EH (cell line): ENCODE measurements at places on chromosomes 1 and 21.

DNA sequence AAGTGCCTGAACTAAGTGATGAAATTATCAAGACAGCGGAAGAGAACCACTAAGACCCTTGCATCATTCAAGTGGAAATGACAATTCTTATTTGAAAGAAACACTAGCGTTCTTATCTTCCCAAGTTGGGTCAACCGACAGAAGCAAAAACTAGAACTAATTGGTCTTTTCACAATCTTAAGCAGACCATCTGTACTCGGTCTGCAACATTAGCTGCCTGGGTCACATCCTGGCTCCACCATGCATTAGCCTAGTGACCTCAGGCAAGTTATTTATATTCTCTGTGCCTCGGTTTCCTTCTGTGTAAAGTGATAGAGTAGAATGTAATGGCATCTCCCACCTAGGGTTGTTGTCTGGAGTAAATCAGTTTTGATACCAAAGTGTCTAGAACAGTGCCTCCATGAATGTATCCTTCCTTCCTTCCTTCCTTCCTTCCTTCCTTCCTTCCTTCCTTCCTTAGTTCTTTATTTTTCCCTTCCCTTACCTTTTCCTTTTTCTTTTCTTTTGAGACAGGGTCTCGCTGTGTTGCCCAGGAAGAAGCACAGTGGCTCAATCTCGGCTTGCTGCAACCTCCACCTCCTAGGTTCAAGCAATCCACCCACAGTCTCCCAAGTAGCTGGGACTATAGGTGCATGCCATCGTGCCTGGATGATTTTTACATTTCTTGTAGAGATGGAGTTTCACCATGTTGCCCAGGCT is 6.0 kb downstream of the COLGALT2 start:
- no peak for DNase-seq

GRCh38 chr1:18725231-18725895 is 94.7 kb downstream of the PAX7 start:
- no peak for DNase-seq

GRCh38 chr1:17161137-17161740 is 42.0 kb upstream of the PADI2 start:
- peak; percentile 38 for DNase-seq

DNA sequence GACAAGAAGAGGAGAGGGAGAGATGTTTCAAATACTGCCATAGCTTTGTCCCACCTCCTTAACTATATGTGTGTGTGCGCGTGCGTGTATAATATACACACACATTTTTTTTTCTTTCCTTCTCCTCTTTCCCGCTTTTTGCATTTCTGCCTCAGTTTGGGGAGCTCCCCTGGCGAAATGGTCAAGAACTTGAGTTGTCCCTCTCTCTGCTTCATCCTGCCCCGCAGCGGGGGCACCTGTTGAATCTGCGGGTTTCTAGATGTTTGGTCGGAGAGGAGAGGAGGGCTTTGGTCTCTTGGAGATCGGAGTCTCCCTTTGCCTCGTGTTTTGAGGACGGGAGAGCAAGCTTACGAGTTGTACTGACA is 504 bp downstream of the SCCPDH start:
- peak; percentile 56 for DNase-seq

- DNase-seq: no peak
These were observed 1.3 kb downstream of the JAM2 start for GRCh38 chr21:25640202-25640942.

DNA sequence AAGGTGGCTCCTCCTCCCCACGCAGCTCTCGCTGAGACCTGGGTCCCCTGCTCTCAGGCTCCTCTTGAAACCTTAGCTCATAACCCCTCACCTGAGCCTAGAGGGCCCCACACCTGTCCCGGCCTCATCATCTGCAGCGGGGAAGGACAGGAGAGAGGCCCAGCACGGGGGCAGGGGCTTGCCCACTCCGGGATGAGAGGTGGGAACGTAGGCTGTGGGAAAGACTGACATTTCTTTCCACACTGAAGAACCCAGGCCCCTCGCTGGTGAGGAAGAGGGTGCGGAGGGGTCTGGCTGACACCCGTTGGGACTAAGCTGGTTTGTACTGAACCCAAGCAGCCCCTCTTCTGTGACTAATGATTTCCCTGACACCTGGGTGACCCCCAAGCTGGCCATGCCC is 14.0 kb upstream of the NES start:
- DNase-seq: no peak

DNA sequence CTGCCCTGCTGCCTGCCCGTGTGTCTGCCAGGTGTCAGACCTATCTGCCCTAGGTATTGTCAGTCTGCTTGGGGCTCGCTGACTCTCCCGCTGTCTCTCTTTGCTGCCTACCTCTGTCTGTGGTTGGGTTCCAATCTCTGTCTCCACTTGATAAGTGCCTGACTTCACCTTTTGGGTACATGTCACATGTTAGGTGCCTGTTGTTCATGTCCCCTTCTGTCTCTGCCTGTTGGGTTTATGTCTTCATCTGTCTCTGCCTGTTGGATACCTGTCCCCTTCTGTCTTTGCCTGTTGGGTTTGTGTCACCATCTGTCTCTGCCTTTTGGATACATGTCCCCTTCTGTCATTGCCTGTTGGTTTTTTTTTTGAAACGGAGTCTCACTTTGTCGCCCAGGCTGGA is 14.6 kb downstream of the RPS6KA1 start:
- DNase-seq: no peak

DNA sequence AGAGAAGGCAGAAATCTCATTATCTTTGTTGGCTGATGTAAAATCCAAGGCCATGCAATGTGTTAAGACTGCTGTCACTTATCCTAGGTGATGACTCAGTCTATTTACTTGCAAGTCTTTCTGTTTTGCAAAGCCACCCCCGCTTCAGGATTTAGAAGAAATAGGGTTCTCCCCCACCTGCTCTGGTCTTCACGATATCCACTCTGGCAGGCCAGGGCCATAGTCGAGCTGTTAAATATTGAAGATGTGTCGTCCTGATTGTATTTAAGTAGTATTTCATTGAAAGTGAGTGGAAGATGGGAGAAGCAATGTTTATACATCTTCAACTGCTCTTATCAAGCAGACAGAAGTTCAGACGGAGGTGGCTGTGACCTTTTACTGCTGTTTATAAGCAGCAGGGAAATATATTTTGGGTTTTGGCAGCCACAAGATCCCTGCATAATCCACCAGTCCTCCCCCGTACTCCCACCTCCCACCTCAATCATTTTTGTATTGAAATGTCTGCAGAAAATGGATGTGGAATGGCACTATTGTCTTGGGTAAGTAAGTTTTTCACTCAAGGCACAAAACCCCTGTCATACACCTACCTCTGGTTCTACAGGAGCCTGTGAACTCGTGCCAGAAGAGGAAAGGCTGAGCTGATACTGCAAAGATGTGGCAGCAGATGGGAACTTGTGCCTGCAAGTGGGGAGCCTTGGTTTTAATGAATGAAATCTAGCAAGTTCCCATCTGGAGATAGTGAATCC is 117.4 kb downstream of the MRPS6 start:
- DNase-seq: no peak

DNA sequence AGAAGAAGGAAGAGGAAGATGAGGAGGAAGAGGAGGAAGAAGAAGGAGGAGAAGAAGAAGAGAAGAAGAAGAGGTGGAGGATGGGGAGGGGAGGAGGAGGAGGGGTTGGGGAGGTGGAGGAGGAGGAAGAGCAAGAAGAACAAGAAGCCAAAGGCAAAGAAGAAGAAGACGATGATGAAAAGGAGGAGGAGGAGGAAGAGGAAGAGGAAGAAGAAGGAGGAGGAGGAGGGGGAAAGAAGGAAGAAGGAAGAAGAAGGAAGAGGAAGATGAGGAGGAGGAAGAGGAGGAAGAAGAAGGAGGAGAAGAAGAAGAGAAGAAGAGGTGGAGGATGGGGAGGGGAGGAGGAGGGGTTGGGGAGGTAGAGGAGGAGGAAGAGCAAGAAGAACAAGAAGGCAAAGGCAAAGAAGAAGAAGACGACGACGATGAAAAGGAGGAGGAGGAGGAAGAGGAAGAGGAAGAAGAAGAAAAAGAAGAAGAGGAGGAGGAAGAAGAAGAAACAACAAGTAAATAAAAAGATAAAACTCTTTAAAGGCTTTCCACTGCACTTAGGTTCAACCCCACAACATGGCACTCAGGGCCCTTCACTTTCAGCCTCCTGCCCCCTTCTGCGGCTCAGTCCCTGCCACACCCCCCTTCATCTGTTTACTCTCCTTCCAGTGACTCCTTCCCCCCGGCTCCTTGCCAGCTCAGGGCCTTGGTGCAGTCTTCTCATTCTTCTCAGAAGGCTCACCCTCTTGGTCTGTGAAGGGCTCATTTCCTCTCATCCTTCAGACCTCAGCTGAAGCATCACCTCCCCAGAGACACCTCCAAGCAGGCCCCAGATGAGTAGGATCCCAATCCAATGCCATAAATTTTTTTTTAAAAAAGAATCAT is 114.0 kb downstream of the KCNN3 start:
- DNase-seq: peak; percentile 54

- DNase-seq: no peak
These were observed 123.4 kb upstream of the SNX7 start for GRCh38 chr1:98538106-98538505.

GRCh38 chr1:183038333-183038866 is 15.2 kb downstream of the LAMC1 start:
- no peak for DNase-seq

DNA sequence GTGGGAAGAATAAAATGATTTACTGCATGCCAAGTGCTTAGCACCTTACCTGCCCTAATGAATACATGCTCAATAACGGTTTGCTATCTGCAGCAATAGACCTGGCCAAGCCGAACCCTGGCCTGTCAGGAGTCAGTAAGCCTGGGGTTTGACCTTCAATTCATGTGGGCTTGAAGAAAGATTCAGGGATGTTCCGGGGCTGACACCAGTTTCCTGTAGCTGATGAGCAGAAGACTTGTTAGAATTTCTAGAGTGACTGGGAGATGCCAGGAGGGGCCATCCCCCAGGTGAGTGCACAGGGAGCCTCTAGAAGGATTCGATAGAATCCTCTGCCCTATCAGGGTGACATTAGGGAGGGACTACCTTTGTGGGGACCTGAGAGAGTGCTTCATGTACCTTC is 210.9 kb downstream of the HIVEP3 start:
- DNase-seq: no peak

DNA sequence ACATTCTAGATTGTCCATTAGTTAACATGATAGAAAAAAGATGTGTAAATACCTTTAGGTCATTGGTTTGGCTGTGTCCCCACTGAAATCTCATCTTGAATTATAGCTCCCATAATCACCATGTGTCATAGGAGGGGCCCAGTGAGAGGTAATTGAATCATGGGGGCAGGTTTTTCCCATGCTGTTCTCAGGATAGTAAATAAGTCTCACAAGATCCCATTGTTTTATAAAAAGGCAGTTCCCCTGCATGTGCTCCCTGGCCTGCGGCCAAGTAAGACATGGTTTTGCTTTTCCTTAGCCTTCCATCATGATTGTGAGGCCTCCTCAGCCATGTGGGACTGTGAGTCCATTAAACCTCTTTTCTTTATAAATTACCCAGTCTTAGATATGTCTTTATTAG is 32.5 kb upstream of the SLC44A5 start:
- peak; percentile 4 for DNase-seq
